ENCODE measurements at places on chromosomes 1 and 21. TPM values are rescaled to one million over a fixed set of nuclear protein-coding genes. Genes with fewer than 3 reads are reported as not detected.

DAB1 gene
- total RNA-seq: not detected

RNU1-4 gene
- 2,564 TPM for total RNA-seq

TFAP2E gene
- total RNA-seq: not detected

LRRC38 gene
- 0.38 TPM for total RNA-seq

DPT gene
- total RNA-seq: 5.5 TPM

CD244 gene
- not detected for total RNA-seq

EPHB2 gene
- total RNA-seq: 8.1 TPM

PKP1 gene
- not detected for total RNA-seq

NUDT4B gene
- total RNA-seq: 17.3 TPM

B3GALT5 gene
- not detected for total RNA-seq

RPE65 gene
- not detected for total RNA-seq

CELA3A gene
- not detected for total RNA-seq

FCGR2B gene
- total RNA-seq: not detected

CACHD1 gene
- total RNA-seq: 6.7 TPM

SPAG17 gene
- not detected for total RNA-seq

F3 gene
- total RNA-seq: 7.5 TPM

GPR157 gene
- total RNA-seq: 2.2 TPM

MYBPH gene
- 0.35 TPM for total RNA-seq

AMY1C gene
- total RNA-seq: not detected

IGSF3 gene
- total RNA-seq: 1.1 TPM

BRDT gene
- total RNA-seq: not detected

FNDC10 gene
- 0.45 TPM for total RNA-seq

SYTL1 gene
- total RNA-seq: not detected

LIPI gene
- not detected for total RNA-seq

PRAMEF9 gene
- not detected for total RNA-seq

FALEC gene
- total RNA-seq: 0.70 TPM

CNKSR1 gene
- total RNA-seq: 0.08 TPM

KRTAP6-3 gene
- not detected for total RNA-seq

DISP3 gene
- under 0.01 TPM for total RNA-seq

LCE1C gene
- total RNA-seq: not detected

TBX15 gene
- 20.9 TPM for total RNA-seq

LRRC39 gene
- 0.12 TPM for total RNA-seq

SF3B4 gene
- 4.6 TPM for total RNA-seq

BLACAT1 gene
- total RNA-seq: not detected

FABP3 gene
- 19.1 TPM for total RNA-seq

DNASE2B gene
- total RNA-seq: not detected

OR6N1 gene
- not detected for total RNA-seq

All from smooth muscle cell of the coronary artery (primary cell).